ENCODE measurements at places on chromosomes 3 and 15.

GRCh38 chr3:127794402-127794801, 27.9 kb downstream of the MGLL start:
- DNase-seq, result no peak

DNA sequence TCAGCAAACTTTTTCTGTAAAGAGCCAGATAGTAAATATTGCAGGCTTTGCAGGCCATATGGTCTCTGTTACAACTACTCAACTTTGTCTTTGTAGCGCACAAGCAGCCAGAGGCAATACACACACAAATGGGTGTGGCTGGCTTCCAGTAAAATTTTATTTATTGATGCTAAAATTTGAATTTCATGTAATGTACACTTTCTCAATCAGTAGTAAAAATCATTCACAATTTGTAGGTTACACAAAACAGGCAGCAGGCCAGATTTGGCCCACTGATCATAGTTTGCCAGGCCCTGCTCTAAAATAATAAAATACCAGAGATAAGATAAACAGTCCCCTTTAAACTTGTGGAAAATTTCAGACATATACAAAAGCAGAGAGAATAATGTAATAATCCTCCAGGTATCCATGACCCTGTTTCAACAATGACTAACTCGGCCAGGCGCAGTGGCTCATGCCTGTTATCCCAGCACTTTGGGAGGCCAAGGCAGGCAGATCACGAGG, 330.3 kb downstream of the SHQ1 start:
- no peak for DNase-seq

GRCh38 chr3:136928240-136928639, 29.5 kb upstream of the IL20RB start:
- no peak for DNase-seq

DNA sequence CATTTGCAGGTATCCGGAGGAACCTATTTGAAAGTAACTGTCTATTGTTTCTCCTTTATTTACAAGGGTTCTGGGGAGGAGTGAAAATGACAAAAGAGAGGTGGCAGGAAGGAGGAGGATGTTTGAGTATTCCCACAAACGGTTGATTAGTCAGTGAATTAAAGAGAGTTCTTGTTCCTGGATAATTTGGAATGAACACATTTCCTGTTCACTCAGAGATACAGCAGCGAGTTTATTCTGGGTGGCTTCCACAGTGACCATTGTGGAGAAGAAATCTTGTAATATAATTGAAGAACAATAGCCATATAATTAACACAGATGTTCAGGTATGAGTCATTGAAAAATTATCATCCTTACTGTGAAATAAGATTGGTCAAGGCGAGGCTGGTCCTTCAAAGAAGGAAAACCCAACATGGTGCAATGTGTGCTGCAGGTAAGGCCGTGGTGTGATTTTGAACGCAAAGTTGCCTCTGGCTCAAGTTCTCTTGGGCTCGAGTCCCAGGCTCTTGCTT, 77.3 kb downstream of the NFKBIZ start:
- no peak for DNase-seq

GRCh38 chr3:15860014-15860934, 62.5 kb upstream of the ANKRD28 start:
- peak; percentile 76 for DNase-seq

DNA sequence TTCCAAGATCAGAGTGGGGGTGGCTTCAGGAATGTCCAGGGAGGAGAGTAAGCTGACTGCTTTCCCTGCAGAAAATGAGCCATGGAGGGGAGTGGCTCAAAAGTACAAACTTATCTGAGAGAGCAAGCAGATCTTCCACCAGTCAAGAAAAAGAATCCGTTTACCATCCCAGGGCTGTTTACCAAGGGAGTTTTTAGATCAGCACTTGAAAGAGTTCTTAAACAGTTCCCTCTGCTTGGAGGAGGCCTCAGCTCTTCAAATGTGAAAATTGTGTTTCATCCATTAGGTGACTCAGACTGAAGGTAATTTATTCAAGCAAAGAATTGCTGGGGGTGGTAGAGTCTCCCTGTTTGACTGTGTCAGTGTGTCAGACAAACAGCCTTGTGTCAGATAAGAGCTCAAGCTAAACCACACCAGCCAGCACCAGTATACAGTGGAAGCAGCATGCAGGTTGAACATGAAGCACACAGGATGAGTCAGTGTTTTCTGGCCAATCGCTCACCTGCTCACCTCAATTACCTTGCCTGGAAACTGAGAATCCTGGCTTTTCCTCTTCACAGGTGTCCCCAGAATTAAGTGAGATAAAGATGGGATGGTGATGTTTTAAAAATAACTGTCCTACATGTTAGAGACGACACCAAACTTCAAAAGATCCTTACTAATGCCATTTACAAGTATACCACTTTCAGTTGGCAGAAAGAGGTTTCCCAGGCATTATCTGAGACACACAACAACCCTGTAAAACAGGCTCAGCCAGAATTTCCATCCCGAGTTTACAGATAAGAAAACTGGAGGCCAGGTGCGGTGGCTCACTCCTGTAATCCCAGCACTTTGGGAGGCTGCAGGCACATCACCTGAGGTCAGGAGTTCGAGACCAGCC, 21.7 kb downstream of the SH3BP5 start:
- DNase-seq, result peak; percentile 29

DNA sequence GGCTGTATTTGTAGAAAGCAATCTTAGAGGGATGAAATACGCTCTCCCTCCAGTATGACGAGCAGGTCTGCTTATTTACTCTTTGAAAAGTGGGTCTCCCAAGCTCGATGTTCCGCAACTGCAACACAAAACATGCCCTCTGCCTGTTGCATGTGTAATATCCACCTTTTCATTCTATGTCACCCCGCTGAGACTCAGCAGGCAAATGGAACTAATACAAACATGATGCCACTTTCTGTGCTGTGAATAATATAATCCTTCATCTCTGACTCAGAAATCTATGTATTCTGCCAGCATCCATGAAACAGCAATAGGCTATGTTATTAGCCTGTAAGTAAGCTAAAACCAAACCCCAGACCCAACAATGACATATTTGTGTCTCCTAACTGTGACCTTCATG, 200.8 kb upstream of the TMCO5A start:
- DNase-seq, result no peak

GRCh38 chr15:64009798-64010261, 36.5 kb downstream of the DAPK2 start:
- DNase-seq, result peak; percentile 46

GRCh38 chr3:156037356-156037755, 83.0 kb upstream of the KCNAB1 start:
- DNase-seq, result no peak

- no peak for DNase-seq
These were observed 4.9 kb downstream of the TM6SF1 start for GRCh38 chr15:83112233-83112955.

- DNase-seq, result no peak
These were observed 89.2 kb downstream of the SEC22A start for GRCh38 chr3:123290962-123291361.

GRCh38 chr3:41118461-41119390, 80.6 kb upstream of the CTNNB1 start:
- no peak for DNase-seq

GRCh38 chr15:29311696-29312095, 42.1 kb upstream of the NSMCE3 start:
- no peak for DNase-seq

DNA sequence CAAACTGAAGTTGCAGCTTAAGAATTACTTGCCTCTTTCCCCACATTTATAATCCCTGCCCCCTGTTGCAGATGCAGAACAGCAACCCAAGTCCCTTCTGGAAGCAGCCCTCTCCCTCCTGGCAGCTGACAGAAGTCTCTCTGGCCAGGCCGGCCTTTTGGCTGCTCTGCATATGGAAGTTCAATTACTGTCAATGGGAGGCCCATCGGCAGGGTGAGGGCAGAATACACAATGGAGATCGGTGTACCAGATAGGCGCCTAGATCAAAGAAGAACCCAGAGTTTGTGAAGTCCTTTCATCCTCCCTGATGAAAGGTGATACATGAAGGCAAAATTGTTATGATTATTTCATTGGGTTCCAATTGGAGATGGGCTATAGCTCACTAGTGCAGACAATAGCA, 327.9 kb upstream of the CTNNB1 start:
- no peak for DNase-seq

GRCh38 chr3:141006344-141006743, 44.8 kb upstream of the SPSB4 start:
- no peak for DNase-seq

DNA sequence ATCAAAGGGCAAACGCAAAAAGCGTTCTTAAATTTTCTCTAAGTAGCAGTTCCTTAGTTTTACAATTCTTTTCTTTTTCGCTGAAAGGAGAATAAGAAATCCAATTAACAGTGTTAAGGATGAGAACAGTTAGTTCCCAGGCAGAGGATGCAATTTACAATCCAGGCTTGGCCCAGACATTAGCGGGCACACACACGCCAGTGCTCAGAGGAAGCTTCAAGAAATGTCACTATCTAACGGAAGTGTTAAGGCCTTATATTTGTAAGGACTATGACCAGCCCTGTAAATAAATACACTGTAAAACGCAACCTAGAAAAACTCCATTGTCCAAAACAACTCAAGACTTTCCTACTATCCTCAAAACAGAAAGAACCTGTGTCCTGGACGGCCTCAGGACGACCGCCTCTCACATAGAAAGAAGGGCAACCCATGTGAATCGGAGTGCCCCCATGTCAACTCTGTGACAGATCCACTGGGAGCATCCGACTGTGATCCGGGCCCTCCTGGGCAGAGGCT, 1.3 kb downstream of the ACAP2 start:
- no peak for DNase-seq

GRCh38 chr3:101701696-101702634, 15.4 kb upstream of the RPL24 start:
- no peak for DNase-seq

GRCh38 chr3:106327696-106328025, 458.8 kb upstream of the CBLB start:
- DNase-seq, result no peak

GRCh38 chr3:20055020-20055775, 15.0 kb downstream of the KAT2B start:
- peak; percentile 50 for DNase-seq

All from NK-92 treated with Interleukin-12 subunit alpha and Interleukin-12 subunit beta, amount 100 ng/mL, for 24 hours (cell line).